ENCODE measurements at places on chromosomes 1 and 21.

DNA sequence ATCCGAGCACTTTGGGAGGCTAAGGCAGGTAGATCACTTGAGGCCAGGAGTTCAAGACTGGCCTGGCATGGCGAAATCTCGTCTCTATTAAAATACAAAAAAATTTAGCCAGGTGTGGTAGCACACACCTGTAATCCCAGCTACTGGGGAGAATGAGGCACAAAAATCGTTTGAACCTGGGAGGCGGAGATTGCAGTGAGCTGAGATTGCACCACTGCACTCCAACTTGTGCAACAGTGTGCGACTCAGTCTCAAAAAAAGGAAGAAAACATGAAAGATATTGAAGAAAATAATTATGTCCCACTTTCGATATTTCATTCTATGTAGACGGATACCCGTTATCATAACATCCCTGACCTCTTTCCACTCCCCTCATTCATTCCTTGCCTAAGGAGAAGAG is 19.2 kb downstream of the TUT4 start:
- DNase-seq: no peak

DNA sequence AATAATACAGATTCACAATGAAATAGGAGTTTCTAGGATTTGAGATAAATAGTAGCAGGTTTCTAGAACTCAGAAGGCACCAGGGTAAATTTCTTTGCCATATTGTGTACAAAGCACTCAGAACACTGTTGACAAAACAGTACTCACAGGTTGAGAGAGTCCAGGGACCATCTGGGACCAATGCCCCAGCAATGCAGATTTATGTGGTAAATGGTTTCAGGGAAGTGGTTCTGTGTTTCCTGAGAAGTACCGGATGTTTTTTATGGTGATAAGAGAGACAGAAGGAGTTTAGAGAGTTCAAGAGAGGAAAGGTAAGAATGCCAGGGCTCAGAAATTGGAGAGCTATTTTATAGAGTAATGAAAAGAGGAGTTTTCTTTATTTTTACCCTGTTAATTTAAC is 29.6 kb upstream of the DIPK1A start:
- DNase-seq: no peak

GRCh38 chr1:247506831-247507230 is 29.4 kb downstream of the OR2C3 start:
- no peak for DNase-seq

- no peak for DNase-seq
These were observed 465.2 kb downstream of the USP25 start for GRCh38 chr21:16194788-16195537.

DNA sequence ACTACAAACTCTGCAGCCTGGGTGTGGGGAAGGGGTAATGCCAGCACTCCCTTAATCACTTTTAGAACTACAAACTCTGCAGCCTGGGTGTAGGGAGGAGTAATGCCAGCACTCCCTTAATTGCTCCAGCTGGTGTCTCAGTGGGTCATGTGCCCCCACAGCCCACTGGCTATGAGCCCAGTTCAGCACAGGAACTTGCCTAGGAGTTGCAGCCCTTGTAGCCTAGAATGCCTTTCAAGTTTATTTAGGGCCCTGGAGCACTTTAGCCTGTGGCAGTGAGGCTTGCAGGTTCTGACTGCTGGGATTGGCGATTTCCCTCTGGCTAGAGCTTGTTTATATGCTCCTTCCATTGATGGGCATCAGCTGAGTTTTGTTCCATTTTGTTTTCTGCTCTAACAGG is 17.1 kb downstream of the VN1R5 start:
- DNase-seq: no peak

- no peak for DNase-seq
These were observed 18.9 kb downstream of the HTR1D start for GRCh38 chr1:23198373-23198772.

- DNase-seq: no peak
These were observed 52.7 kb upstream of the ST6GALNAC3 start for GRCh38 chr1:76021846-76022245.

DNA sequence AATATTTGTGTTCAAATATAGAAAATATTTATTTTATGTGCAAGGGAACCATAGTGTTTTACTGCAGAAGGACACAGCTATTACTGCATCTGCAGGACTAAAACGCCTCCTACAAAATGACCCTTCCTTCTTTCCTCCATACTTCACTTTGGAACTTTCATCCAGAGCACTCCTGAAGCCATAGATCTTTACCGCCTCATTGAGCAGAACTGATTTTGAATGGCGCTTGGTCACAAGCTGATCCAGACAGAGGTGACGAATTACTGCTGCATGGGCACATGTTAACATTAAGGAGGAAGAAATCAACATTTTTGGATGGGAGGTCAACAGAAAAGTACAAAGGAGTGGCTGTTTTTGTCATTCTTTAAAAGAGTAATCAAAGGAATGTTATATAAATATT is 931.6 kb downstream of the NCAM2 start:
- no peak for DNase-seq

- DNase-seq: no peak
These were observed 83.5 kb downstream of the HHAT start for GRCh38 chr1:210412240-210412639.

- no peak for DNase-seq
These were observed 17.6 kb downstream of the FCRL4 start for GRCh38 chr1:157580179-157580827.

DNA sequence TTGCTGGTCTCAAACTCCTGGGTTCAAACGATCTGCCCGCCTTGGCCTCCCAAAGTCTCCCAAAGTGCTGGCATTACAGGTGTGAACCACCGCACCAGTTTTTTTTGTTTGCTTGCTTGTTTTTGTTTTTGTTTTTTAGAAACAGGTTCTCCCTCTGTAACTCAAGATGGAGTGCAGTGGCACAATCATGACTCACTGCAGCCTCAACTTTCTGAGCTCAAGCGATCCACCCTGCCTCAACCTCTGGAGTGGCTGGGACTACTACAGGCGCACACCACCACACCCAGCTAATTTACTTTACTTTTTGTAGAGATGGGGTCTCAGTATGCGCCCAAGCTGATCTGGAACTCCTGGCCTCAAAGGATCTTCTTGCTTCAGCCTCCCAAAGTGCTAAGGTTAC is 47.3 kb upstream of the USP1 start:
- no peak for DNase-seq

DNA sequence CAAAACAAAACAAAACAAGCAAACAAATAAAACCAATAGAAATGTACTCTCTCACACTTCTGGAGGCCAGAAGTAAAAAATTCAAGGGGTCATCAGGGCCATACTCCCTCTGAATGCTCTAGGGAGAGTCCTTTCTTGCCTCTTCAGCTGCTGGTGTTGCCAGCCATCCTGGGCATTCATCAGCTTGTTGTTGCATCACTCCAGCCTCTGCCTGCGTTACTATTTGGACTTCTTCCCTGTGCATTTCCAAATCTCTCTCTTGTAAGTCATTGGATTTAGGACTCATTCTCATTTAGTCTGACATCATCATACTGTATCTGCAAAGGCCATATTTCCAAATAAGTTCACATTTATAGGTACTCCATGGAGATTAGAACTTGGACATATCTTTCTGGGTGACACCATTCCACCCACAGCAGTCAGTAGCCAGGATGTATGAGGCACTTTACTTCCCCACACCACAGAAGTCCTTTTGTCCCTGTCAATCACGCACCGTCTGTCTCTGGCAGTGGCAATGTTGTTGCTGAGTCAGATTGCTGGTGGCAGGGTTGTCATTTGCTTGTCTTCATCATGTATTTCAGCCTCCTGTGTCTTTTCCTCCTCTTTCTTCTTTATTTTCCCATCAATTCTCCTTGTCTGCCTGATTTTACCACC is 151.0 kb upstream of the KCNJ6 start:
- no peak for DNase-seq

DNA sequence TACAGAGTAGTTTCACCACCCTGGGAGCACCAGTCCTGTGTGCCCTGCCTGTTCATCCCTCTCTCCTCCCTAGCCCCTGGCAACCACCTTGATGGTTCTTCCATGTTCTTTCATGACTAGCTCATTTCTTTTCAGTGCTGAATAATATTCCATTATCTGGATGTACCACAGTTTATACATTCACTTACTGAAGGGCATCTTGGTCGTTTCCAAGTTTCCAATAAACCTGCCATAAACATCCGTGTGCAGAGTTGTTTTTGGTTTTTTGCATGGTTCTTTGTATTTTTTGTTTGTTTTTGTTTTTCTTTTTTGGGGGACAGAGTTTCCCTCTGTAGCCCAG is 13.9 kb downstream of the TIAM1 start:
- no peak for DNase-seq

DNA sequence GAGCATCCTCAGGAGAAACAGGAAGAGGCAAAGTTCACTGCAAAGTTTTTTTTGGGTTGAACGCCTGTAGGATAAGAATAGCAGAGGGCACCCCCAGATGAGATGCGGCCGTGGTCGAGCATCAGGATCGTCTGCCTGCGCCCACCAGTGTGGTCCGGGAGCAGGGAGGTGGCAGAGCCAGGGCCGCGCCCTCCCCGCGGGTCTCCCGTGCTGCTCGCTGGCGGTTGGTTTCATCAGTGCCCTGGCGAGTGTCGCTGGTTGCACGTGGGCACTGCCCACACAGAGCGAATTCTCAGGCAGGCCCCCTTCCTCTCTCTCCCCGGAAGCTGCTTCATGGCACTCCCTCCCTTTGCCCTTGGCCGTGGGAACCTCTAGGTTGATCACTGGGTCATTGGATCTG is 120.0 kb downstream of the PCBP3 start:
- no peak for DNase-seq

- DNase-seq: no peak
These were observed 6.5 kb upstream of the GUCA2A start for GRCh38 chr1:42170779-42171621.
